Activated CD4-positive, alpha-beta T cell treated with anti-CD3 and anti-CD28 coated beads, Interleukin-2, amount 50 U/mL, for 4 hours (primary cell): ENCODE measurements at places on chromosomes 4 and X.

- no peak for DNase-seq
Observed at GRCh38 chrX:42485601-42486000, 292.4 kb downstream of the PPP1R2C start.

- no peak for DNase-seq
Observed at GRCh38 chrX:45143455-45143854, 57.2 kb downstream of the DIPK2B start.

GRCh38 chr4:151644622-151645021 lies 116.2 kb downstream of the GATB start:
- no peak for DNase-seq

- DNase-seq, result no peak
Observed at GRCh38 chrX:118519411-118520215, 24.0 kb downstream of the DOCK11 start.

DNA sequence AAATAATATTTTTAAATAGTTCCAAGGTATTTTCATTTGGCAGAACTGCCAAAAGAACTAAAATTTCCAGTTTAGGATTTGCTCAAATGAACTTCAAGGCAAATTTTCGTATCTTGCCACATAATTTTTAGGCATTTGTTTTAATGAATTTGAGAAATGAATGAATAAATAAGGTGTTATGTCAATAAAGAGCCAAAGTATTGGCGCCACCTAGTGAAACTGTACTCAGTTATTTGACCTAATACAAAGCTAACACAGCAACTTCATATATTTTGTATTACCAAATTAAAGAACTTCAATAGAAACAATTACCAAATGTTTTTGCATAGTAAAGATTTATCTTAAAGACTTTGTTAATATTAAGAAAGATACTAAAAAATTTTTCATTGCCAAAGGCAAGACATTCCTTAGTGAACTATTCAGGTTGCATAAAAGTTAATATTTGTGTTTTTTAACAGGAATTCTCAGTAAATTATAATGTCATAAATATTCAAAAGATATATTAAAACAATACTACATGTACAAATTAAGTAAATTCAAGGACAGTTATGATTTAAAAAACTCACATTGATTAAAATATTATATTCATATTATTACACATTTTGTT lies 50.3 kb downstream of the STPG2 start:
- DNase-seq, result no peak

- DNase-seq, result no peak
Observed at GRCh38 chr4:132312521-132312920, 836.6 kb upstream of the PCDH10 start.

DNA sequence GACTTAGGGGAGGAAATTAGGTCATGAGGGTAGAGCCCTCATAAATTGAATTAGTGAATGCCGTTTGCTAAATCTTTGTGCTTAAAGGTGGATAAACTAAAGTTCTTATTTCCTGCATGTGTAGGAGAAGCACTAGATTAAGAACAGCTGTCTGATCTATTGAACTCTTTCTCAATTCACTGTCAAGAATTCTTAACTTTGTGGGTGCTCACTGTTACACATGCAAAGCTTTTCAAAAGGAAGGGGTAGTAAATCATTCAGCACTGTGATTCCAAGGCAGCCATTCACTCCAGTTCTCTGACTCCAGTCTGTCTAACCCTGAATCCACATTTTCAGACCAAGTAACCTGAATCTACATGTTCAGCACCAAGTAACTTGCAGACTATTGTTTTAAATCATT lies 1520.1 kb downstream of the PCDH18 start:
- no peak for DNase-seq

DNA sequence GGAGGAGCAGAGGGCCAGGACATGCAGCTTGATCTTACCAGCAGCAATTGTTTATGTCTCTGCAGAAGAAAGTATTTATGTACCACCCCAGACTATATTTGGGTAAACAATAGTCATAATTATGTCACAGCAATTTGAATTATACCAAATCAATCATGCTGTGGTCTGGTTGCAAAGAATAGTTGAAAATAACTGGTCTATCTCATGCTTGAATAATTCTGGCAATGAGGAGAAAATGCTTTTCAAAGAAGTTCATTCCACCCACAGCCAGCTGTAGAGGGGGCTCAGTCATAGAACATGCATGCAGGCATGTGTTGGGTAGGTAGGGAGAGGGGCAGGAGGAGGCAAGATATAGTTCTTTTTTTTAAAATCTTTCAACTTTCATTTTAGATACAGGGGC lies 399.2 kb downstream of the IL15 start:
- DNase-seq, result no peak

- DNase-seq, result no peak
Observed at GRCh38 chrX:125198546-125198945, 121.1 kb upstream of the TEX13C start.

DNA sequence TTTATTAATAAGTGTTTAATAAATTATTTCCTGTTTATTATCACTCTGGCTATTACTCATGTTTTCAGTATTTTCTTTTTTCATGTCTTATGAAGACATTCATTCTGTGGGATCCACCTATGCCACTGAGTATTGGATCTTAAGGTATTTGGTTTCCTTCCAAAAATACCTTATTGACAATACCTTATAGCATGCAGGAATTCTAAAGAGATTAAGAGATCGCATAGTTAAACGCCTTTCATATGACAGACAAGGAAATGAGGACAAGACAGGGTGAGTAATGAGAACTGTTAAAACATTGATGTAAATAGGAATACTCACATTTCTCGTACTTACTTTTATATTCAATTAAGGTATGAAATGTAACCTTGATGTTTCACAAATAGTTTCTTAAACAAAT lies 38.2 kb upstream of the TMPRSS11B start:
- no peak for DNase-seq

DNA sequence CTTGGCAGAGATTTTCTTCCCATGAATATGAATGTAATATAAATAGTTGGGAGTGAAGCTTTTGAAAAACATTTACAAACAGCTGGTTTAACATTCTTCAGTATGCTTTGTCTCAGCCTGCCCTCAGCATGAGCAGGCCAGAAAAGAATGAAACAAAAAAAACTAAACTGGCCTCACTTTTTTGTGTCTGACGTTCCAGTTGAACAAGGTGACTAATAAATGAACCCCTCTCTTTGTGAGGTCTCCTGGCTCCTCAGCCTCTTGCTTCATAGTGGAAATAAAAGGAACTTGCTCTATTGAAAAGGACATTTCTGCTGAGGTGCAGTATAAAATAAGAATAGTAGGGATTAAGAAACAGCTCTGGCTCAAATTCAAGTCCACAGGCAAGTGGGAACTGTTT lies 9.4 kb downstream of the CHST7 start:
- no peak for DNase-seq

- DNase-seq, result no peak
Observed at GRCh38 chrX:129652565-129653169, 2.1 kb downstream of the APLN start.

- DNase-seq, result no peak
Observed at GRCh38 chr4:123934096-123934495, 537.5 kb downstream of the SPRY1 start.

GRCh38 chr4:146646593-146647325 lies 8.1 kb downstream of the POU4F2 start:
- DNase-seq, result no peak

DNA sequence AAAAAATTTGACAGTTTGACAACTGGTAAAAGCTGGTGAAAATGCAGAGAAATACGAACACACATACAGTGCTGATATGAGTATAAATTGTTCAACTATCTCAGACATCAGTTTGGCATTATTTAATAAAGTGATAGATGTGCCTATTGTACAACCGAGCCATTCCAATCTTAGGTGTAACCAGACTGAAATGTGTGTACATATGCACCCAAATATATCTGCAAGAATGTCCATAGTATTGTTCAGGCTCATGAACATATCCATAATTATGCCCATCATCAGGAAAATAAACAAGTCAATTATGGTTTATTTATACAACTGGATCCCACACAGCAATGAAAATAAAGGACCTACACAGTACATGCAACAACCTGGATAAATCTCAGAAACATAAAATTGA lies 188.9 kb upstream of the DDX53 start:
- DNase-seq, result no peak

GRCh38 chr4:69811166-69811565 lies 48.8 kb downstream of the SULT1E1 start:
- no peak for DNase-seq

- DNase-seq, result no peak
Observed at GRCh38 chr4:74555231-74555630, 110.3 kb downstream of the AREG start.

- DNase-seq, result no peak
Observed at GRCh38 chrX:16258882-16259281, 91.6 kb downstream of the MAGEB17 start.

DNA sequence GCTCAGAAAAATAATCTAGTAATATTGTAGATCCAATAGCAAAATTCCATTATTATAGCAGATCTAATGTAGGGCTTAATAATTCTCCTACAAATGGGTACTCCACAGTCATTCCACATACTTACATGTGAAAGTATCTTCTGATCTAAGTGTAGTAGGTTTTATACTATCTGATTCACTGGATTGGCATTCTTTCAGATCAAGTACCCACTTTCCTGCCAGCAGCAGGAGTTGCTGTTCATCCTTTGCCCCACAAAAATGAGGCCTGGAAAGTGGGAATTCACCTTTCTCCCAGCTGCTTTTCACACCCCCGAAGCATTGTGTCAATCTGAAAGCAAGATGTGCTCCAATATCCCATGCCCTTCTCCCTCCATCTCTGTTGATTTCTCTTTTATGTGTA lies 77.1 kb upstream of the RXFP1 start:
- no peak for DNase-seq

DNA sequence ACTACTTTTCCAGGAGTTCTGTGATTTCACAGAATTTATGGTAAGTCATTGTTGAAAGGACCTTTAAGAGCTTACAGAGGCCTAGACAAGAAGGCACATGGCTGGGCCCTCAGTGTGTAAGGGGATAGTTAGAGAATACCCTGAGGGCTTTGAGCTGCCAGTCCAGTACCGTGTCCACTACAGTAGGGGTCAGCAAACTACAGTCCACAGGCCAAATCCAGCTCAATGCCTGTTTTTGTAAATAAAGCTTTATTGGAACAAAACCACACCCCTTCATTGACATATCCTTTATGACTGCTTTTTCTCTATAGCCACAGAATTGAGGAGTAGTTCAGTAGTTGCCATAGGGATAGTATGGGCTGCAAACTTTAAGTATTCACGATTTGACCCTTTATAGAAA lies 176.2 kb downstream of the MID1 start:
- DNase-seq, result no peak

DNA sequence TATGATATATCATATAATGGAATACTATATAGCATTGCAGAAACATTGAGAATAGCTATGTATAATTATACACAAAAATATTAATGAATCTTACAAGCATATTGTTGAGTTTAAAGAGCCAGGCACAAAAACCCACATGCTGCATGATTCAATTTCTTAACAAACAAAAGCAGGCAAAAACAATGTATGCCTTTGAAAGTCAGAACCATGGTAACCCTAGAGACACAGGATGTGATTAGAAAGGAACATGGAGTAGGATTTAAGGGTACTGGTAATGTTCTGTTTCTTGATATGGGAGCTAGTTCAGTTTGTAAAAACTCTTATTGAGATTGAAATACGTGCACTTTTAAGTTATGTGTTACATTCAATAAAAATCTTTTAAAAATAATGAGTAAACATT lies 21.5 kb downstream of the CXCL8 start:
- no peak for DNase-seq

DNA sequence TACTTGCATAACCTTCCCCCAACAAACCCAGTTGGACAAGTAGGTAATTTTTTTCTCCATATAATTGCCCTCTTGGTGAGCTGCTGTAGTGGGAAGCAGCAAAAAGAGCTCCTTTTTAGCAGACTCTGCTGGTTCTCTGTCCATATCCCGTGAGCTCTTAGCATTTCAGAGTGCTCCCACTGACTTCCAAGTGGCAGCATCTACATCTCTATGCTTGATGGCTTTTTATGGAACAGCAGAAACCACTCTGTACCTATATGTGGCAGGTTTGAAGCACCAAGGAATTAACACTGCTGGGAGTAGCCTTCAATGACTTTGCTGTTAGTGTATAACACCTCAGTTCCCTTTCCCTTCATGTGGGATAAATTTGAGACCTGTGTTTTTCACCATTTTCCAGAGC lies 168.4 kb upstream of the NHS start:
- DNase-seq, result no peak

- no peak for DNase-seq
Observed at GRCh38 chr4:182018691-182019090, 224.5 kb upstream of the TENM3 start.

DNA sequence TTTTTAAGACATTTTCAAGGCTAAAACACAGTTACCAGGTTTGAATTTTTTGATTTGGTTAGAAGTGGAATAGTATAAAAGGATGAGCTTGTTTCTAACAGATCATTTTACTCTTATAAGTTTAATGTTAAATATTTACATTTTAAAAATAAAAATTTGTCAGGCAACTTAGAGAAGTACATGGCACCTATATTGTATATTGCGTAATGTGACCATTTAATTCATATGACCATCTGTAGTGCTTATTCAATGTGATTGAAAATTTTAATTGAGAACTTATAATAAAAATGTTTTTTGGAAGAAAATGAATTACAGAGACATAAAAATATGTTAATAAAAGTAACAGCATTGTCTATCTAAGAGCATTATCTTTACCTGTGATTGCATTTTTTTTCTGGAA lies 1632.4 kb downstream of the RPA4 start:
- DNase-seq, result no peak

DNA sequence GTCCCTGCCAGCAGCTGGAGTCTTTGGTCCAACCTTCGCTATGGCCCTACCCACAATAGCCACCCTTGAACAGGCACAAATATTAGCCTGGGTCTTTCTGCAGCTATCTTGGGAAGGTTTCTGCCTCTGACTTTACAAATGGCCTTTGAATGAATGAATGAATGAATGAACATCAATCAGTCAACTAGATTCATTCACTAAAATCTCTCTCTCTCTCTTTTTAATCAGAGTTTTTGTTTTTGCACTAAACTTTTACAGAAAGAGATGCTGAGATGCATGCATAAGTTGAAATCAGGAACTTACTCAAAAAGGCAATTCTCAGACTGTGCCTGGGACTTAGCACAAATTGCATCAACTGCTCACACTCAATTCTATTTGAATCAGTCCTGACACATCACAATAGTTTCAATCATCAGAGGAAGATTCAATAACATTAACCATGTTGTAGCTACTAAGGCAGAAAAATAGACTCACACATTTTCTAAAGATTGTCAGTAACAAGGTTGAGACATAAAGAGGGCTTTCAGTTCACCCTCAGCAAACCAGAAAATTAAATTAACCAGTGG lies 55.0 kb downstream of the ANXA3 start:
- DNase-seq, result no peak

DNA sequence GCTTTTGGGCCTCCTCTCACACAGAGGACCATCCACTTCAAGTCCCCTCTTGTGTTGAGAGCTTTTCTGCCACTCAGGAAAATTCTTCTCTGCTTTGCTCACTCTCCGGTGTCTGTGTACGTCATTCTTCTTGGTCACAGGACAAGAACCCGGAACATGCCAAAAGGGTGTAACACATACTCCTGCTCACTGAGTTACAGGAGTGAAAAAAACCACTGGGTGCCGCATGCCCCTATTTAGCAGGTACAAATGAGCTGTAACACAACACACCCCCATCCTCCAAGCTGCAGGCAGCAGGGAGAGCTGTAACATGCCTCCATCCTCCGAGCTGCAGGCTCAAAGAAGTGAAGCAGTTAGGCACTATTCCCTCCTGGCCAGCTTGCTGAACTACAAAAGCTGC lies 13.0 kb upstream of the CXCL2 start:
- DNase-seq, result no peak
